ENCODE measurements at places on chromosomes 2 and 18.

DNA sequence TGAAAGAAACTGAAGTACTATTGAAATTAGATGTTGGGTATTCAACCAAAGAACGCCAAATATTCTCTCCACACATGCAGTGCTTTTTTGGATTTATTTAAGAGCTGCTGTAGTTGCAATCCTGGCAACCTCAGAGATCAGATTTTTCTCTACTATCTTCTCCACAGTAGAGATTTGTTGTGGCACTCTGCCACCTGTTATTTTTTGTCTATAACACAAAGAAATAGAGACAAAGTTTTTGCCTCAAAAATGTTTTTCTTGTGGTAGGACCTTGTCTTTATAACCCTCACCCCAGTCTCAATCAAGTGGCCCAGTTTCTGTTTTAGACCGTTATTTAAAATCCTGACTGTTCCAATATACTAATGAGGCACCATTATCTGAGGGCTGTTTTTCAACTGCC, 79.4 kb downstream of the SCG2 start:
- DNase-seq, result no peak

- DNase-seq, result no peak
Observed at GRCh38 chr2:61045999-61046398, 19.7 kb upstream of the SANBR start.

GRCh38 chr2:36783246-36783645, 86.7 kb downstream of the VIT start:
- no peak for DNase-seq

- DNase-seq, result no peak
Observed at GRCh38 chr2:181594322-181594721, 62.6 kb downstream of the CERKL start.

- DNase-seq, result no peak
Observed at GRCh38 chr2:63679252-63679855, 90.6 kb downstream of the MDH1 start.

- no peak for DNase-seq
Observed at GRCh38 chr18:55381277-55381676, 206.7 kb downstream of the TCF4 start.

- no peak for DNase-seq
Observed at GRCh38 chr2:175457895-175458448, 276.5 kb upstream of the ATP5MC3 start.

GRCh38 chr18:75244351-75245313, 34.0 kb downstream of the TSHZ1 start:
- no peak for DNase-seq

- no peak for DNase-seq
Observed at GRCh38 chr2:180781276-180781675, 199.1 kb upstream of the UBE2E3 start.

DNA sequence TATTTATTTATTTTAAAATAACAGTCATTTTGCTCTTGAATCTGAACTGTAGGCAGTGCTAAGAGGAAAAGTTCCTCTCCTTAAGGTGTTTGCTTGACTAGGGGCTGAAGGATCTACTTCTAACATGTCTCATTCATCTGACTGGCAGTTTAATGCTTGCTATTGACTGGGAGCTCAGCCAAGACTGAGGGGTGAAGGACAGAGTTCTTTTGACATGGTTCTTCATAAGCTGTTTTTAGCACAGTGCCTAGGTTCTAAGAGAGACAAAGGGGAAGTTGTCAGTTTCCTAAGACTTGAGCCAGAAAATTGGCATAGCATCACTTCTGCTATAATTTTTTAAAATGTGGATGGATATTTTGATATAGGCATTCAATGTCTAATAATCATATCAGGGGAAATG, 73.0 kb downstream of the COMMD1 start:
- DNase-seq, result no peak

- no peak for DNase-seq
Observed at GRCh38 chr2:86029873-86030272, 75.8 kb downstream of the POLR1A start.

DNA sequence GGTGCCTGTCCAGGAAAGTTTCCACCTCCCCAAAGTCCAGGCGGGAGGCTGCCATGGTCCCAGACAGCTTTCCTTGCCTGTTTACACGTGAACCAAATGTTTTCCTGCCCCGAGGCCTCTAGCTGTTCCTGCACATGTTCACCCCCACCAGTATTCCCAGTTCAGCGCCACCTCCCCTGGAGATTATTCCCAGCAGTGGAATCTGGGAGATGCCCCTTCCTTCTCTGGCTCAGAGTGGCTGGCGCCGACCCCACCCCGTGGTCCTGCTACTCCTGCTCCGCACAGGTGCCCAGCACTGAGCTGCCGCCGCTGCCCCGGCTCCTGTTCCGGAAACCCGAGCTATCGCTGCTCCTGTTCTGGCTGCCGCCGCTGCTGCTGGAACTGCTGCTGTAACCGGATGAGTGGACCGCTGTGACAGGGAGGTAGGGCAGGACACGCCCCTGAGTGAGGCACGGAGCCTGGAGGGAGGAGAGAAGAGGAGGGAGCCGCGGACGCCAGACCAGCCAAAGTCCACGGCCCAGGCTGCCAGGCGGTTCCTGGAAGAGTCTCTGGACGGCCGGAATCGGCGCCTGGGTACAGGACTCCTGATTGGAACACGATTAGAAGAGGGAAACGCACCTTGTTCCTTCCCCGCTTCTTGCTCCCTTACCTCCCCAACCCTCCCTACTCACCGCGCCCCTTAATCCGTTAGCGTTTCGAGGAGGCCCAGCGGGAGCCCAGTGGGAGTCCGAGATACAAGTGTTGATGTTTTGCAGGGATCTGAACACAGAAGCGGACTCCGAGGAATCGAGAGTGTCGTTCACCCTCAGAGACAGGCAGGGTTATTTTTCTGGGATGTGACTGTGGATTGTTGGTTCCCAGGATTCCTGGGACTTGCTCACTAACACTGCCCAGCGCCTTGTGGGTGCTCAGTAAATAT, at the start of gene PDE11A:
PDE11A (minus strand) TSS at position 395 of the 919 bp plus-strand sequence; CDS start at position 55, 340 bp downstream.
- DNase-seq, result peak; percentile 46

GRCh38 chr2:6107290-6107689, 415.1 kb downstream of the SOX11 start:
- no peak for DNase-seq

- no peak for DNase-seq
Observed at GRCh38 chr2:145728511-145728910, 1208.6 kb upstream of the ZEB2 start.

DNA sequence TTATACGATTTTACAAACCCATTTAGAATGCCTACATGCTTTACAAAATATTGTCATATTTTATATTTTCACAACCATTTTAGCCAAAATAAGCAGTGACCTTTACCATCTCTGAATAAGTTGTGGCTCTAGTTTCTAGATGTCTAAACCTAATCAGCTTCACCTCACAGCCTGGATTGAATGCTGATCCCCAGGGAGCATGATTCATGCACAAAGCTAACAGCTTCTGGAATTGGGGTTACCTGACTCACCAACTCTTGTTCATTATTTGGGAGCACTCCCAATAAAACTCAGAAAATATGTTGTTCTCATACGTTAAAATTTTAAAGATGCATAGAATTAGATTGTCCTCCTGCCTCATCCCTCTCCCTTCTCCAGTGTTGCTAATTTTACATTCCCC, 611.7 kb upstream of the NETO1 start:
- DNase-seq, result no peak

DNA sequence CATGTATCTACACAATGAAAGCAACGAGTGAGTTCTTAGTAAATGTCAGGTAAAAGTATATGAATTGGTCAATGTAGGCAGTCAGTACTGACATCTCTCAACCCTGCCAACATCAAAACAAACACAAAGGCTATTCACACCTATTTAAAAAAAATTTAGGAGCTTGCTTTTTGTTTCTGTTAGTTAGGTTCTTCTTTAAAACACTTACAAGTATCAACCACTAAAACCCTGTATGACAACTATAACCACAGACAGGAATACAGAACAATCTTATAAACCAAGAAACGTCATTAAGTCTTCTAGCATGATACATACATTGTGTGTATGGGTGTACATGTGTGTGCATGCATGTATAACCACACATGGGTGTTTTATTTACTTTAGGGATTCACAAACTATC, 131.0 kb downstream of the TCF4 start:
- DNase-seq, result no peak

DNA sequence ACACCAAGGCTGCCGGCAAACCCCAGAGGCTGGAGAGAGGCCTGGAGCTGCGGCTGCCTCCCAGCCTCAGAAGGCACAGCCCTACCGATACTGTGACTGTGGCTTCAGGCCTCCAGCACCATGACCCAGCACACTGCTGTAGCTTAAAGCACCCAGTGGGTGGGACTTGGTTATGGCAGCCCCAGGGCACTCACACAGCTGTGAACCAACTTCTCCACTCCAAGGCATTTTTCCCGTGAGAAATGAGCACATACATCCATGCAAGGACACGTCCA, 199.5 kb downstream of the NDUFA10 start:
- no peak for DNase-seq

DNA sequence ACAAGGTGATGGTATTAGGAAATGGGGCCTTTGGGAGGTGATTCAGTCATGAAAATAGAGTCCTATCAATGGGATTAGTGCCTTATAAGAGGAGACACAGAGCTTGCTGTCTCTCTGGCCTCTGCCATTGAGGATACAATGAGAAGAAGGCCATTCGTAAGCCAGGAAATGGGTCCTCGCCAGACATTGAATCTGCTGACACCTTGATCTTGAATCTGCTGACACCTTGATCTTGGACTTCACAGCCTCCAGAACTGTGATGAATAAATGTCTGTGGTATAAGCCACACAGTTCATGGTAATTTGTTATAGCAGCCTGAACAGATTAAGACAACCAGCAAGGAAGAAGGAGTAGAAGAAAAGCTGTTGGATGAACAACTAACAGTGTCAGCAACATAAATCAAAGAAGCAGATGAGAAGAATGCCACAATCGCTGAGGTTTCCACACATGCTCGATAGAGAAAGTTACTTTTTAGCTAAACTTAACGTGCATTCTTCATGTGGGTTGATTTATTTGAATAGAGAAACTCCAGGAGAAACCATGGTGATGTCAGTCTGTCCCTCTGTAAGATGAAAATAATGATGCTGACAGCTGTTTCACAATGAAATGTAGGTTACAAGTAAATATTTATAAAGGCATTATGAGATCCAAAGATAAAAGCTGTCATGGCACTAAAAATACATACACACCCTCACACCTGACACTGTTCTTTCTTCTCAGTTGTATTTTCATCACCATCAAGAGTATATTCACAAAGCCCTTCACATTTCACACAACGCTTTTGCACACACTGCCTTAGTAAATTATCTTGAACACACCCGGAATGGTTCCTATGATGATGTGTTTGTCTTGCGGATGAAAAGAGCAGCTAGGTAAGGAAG, 153.7 kb upstream of the NCK2 start:
- no peak for DNase-seq

GRCh38 chr2:120821446-120822160, 85.9 kb downstream of the GLI2 start:
- DNase-seq, result no peak

DNA sequence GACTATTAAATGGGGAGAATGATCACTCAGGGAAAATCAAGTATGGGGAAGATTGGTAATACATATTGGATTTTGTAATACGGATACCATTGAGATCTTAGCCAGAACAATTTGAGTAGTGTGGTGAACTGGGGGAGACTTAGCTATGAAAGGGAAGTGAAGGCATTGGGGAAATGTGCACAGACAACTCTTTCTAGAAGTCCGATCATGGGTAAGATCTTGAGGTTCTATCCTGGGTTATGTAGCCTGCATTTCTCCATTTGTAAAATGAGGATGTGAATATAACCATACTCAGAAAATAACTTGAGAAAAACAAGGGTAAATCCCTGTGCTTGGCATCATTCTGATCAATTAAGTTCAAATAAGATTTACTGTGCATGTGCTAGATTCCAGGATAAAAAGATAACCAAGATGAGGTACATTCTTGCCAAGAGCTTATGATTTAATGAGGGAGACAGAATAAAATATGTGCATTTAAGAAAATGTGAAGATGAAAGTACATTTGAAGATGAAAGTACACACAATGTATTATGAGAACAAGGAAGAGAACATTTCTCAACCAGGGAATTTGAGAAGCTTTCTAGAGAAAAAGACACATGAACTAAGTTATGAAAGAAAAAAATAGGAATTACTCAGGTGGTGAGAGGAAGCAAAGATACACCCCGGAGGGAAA, 49.5 kb downstream of the SLC40A1 start:
- no peak for DNase-seq

DNA sequence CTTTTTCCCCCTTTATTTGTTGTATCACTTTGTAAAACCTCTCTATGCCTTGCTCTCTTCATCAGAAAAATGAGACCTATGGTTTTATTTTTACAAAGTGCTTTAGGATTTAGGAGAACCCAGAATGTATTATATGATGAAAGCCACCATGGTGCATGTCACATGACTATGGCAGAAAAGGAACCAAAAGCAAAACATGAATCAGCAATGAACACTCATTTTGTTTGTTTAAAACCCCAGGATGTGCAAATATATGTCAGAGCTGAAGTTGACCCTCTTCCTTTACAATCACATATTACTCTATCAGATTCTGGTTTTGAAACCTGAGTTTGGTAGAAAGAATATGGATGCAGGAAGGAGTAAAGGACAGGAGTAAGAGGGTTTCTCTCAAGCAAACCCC, 70.0 kb downstream of the FIGN start:
- no peak for DNase-seq

GRCh38 chr18:1665079-1665478, 760.4 kb downstream of the ADCYAP1 start:
- no peak for DNase-seq

DNA sequence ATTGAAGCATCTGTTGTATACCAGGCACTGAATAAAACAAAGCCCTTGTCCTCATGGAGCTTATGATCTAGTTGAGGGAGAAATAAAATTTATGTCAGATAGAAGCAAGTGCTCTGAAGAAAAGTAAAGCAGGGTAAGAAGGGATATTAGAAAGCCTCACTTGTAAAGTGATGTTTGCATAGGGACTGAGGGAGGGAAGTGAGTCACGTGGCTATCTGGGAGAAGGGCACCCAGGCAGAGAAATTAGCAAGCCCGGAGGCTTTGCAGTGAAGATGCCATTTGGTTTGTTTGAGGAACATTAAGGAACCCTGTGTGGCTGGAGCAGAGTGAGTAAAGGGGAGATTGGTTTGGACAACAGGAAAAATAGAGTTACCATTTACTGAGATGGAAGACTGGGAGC, 52.1 kb downstream of the RBBP8 start:
- DNase-seq, result no peak

DNA sequence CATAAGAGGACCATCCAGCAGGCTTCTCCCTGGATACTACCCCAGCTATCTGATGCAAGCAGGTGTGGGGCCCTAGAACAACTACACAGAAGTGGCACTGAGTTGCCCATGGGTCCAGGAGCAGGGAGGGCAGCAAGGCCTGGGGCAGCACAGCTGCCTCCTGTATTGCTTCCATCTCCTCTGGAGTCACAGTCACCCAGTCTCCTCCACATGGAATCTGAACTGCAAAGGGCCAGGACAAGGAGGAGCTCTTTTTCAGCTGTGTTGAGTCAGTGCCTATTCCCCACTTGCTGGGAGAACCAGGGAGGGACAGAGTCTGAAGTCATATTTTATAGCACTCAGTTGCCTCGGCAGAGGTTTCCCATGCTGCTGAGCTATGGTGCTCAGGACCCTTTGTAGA, 67.9 kb upstream of the ALPP start:
- no peak for DNase-seq

Measured in stimulated activated CD4-positive, alpha-beta T cell treated with anti-CD3 and anti-CD28 coated beads, Interleukin-4, amount 100 ng/mL, for 48 hours (primary cell).